K562 (cell line): ENCODE measurements at places on chromosomes 5 and 9.

DNA sequence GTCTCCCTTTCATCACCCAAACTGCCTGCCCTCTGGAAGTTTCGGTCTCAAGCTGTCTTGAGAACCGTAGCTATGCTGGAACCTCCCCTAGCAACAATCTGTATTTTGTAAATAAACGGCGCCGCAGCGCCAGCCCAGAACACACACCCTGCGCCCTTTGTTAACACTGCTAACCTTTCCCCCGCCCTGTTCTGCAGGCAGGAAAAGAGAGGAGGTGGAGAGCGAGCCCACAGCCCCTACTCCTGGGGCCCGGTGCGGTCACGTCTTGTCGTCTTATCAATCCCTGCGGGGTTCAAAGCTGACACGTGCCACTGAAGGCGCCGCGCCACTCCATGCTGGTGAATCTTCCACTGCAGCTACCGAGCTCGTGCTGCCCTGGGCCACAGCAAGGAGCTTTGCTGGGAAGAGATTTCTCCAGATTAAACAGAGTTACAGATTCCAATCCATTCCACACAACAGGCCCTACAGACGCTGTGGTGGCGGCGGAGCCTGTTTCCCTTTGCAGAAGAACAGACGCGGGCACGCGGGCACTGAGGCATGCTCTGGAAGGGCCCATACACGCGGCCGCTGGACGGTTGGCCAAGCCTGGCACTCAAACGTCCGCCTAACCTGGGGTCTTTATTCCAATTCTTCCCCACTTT lies 25.3 kb downstream of the ZDHHC11B start:
- DNase-seq = peak; percentile 39

DNA sequence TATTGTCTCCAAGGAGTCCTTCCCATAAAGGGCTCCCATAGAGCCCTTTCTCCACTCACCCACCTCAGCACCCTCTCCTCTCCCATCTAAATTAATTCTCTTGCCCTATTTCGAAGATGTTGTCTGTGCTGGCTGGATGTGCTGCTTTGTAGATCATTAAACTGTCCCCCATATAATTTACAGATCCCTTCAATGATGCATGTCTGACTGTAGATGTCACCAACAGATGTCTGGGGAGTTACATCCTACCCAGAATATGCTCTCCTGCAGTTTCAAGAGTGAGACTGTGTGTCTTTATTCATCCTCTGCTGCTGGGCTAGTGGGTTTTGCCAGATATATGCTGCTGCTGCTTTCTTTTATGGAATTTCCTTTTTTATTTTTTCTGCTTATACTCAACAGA lies 351.2 kb downstream of the MLLT3 start:
- no peak for DNase-seq

- DNase-seq = peak; percentile 26
These were observed 14.4 kb upstream of the CCDC69 start for GRCh38 chr5:151238303-151238741.

DNA sequence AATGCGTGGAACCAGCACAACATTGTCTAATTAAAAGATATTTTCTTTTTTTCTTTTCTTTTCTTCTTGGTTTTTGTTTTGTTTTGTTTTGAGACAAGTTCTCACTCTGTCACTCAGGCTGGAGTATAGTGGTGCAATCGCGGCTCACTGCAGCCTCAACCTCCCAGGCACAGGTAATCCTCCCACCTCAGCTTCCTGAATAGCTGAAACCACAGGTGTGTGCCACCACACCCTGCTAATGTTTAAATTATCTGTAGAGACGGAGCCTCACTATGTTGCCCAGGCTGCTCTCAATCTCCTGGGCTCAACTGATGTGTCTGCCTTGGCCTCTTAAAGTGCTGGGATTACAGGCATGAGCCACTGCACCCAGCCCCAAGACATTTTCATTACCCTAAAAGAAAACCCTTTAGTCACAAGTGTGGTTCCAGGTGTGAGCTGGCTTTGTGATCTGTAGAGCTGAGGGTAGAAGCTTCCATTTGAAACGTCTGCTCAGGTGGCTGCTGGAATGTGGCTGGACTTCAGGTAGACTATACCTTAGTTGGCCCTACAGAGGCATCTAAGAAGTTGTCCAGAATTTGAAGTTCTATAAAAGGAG lies 19.1 kb upstream of the NEK6 start:
- DNase-seq = no peak

DNA sequence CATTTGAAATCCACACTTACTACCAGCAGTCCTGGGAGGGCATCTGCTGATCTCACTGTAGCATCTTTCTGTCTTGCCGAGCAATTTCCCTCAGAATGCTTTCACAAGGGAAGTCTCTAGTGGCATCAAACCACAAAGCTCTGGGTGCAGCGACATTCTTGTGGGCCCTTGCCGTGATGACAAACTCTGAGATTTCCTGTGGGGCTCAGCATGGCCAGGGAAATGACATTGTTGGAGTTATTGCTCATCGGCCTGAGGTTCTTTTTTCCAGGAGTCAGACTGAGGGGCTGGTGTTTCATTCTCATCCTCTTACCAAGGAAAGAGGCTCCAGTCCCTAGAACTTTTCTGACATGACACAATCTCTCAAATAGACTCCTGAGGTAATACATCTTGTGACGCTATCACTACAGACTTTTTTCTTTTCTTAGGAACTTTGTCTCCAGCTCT lies 51.4 kb downstream of the PFDN1 start:
- DNase-seq = no peak

DNA sequence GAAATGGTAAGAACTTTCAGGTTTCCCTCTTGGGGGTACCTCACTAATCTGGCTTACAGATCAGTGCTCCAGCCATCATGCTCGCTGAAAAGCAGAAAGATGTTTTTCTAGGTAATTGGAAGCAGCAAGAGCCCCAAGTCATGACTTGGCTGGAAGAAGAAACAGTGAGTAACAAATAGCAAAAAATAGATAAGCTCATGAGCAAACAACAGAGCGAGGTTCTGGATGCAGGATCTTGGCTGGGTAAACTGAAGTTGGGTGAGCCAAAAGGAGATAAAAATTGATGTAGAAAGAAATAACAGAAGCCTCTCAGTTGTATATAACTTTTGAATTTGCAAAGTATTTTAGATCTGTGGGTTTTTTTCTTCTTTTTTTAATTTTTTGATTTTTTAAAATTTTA lies 110.1 kb downstream of the INSYN2B start:
- DNase-seq = no peak

DNA sequence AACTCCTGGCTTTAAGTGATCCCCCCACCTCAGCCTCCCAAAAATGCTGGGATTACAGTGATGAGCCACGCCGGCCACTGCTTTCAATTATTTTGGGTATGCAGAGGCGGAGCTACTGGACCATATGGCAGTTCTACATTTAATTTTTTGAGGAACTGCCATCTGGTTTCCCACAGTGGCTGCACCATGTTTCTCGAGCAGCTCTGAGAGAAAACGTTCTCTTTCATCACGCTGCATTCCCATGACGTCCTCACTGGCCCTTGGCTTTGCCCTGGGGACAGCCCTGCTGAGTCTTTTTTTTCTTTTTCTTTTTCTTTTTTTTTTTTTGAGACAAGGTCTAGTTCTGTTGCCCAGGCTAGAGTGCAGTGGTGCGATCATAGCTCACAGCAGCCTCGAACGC lies 35.5 kb upstream of the GRHPR start:
- no peak for DNase-seq

DNA sequence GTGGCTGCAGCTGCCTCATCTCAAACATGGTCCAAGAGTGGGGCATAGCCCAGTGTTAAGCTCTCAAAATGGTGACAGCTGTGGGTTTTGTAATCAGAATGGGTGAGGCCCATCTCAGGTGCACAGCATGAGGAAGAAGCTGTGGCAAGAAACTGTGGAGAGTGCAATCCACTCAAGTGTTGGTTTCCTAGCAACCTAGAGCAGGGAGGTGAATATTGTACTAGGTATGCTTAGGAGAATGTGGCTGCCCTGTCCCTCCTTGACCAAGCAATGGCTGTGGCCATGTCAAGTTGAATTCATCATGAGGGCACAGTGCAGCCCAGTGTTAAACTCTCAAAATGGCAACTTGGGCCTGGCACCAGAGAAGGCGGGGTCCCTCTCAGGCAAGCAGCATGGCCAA lies 160.5 kb upstream of the KCNN2 start:
- no peak for DNase-seq

DNA sequence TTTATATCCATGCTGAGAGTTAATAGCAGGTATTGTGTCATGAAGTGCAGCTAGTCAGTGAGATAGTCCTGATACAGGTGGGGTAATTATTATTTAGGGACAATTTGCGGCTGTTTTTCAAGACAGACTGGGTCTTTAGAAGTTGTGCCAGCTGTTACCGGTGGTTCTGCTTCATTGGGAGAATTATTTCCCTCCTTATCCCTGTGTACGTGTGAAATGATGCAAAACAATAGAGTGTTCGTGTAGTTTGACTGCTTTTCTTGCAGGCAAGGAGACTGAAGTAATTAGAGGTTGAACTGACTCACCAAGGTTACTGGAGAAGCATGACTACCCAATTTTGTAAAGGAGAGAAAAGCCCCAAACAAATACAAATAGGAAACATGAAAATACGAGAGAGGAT lies 101.7 kb downstream of the ARRDC3 start:
- DNase-seq = no peak

DNA sequence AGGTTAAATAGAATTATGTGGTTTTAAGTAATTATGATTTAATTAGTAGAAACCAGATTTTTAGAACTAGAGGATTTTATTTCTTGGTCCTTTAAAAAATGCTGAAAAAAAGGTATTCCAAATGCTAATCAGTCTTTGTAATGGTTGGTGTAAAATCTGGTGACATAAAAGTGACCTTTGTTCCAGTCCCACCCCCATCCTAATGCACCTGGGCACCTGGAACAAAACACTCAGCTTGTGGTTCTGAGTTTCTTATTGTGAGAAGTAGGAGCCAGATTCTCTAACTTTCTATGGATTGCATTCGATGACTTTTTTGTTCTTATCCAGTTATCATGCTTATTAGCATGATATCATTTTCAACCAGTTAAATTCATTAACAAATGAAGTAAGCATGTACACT lies 115.1 kb upstream of the CTNND2 start:
- no peak for DNase-seq

DNA sequence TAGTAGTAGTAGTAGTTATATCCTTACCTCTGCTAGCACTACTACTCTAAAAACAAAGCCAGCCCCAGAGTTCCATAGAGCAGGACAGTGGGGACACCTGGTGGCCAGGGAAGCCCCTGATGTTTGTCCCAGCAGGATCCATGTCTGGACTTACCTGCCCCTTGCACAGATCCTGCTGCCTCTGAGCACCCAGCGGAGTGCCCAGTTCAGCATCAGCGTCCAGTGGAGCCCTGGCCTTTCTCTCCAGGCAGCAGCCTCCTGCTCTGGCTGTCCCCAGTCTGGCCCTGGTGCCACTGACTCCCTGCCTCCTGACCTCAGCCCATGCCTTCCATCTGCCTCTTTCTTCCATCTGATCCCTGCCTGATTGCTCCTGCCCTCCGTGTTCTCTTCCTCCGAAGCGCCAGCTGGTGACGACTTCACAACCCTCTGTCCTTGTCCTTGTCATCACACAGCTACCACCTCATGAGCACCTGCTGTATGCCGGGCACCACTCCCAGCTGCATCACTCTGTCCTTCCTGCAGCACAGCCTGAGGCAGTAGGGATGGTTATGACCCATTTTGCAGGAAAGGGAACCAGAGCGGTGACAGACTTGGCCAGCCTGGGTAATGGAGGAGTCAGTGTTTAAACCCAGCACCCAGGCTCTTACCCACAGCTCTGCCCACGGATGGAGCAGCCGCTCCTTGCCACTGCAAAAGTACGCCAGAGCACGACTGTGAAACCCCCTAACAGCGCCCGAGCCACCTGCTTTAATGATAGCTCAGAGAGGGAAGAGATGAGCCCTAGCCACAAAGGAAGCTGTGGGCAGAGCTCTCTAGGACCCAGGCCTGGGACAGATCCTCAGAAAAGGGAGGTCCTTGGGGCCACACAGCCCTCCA lies 11.5 kb downstream of the SARDH start:
- peak; percentile 74 for DNase-seq

GRCh38 chr5:146369691-146370090 lies 31.1 kb downstream of the POU4F3 start:
- DNase-seq = no peak

DNA sequence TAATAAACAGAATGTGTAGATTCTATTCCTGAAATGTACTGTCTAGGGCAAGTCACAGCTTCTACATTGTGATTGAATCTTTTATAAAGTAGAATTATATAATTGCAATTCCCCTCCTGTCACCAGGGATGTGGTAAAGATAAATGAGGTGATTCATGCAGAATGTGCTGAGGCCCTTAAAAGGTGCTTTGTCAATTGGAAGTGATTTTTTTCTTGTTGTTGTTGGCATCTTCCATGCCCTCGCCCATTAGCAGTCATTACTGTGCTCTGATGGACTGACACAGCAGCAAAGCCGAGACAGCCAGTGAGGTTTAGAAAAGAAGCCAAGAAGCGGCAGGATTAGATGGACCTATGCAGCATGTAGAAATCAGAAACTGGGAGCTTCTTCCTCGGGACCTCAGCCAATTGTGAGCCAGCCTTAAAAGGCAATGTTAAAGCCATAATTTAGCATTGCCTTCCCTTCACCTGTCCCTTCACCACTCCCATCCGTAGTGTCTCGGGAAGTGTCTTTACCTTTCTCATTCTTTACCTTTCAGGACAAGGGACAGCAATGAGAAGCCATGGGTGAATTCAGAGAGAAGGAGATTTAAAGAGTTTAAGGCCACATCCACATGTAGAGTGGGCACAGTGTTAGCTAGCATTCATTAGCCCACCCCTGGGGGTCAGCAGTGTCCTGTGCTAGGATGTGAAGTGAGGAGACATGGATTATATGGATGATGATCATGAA lies 257.8 kb downstream of the PLK2 start:
- no peak for DNase-seq
